ENCODE measurements at places on chromosomes 16 and 17.

DNA sequence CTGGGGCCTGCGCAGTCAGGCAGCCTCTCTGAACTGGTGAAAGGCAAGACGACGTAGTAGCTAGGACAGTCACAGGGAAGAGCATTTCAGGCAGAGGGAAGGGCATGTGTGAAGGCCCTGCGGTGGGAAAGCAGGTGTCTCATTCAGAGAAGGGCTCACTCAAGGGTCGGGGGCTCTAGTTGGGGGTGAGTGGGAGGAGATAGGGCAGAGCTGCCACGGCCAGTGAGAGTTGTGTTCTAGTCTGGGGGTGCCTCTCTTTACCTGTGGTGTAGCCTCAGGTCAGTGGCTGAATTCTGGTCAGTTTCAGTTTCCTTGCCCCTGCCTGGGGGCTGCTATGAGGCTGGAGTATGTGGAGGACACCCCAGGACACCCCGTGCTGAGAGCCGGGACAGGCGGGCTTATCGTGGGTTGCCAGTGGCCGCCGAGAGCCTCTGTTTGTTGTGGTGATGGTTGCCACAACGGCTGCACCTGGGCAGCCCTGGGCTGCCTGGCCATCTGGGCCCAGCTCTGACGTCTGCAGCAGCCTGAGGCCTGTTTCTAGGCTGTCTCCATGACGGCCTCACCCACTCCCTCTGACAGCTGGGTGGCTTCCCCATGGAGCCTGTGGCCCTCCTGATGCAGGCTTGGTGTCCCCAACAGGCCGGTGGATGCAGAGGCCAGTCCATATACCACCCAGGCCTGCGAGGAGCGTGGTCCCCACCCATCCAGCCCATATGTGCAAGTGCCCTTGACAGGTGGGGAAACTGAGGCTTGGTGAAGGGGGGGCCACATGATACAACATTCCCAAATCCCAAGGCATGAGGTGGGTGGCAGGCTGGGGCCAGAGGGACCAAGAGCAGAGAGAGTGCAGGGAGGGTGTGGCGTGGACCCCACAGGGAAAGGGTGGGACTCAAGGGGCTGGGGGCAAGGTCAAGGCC is 10.8 kb downstream of the MAP2K3 start:
- no peak for DNase-seq

GRCh38 chr17:37447641-37448040 is 41.0 kb downstream of the TADA2A start:
- no peak for DNase-seq

DNA sequence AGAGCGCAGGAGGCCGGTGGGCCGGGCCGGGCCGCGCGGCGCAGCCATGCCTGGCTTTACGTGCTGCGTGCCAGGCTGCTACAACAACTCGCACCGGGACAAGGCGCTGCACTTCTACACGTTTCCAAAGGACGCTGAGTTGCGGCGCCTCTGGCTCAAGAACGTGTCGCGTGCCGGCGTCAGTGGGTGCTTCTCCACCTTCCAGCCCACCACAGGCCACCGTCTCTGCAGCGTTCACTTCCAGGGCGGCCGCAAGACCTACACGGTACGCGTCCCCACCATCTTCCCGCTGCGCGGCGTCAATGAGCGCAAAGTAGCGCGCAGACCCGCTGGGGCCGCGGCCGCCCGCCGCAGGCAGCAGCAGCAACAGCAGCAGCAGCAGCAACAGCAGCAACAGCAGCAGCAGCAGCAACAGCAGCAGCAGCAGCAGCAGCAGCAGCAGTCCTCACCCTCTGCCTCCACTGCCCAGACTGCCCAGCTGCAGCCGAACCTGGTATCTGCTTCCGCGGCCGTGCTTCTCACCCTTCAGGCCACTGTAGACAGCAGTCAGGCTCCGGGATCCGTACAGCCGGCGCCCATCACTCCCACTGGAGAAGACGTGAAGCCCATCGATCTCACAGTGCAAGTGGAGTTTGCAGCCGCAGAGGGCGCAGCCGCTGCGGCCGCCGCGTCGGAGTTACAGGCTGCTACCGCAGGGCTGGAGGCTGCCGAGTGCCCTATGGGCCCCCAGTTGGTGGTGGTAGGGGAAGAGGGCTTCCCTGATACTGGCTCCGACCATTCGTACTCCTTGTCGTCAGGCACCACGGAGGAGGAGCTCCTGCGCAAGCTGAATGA is 606 bp downstream of the THAP11 start:
- peak; percentile 75 for DNase-seq

DNA sequence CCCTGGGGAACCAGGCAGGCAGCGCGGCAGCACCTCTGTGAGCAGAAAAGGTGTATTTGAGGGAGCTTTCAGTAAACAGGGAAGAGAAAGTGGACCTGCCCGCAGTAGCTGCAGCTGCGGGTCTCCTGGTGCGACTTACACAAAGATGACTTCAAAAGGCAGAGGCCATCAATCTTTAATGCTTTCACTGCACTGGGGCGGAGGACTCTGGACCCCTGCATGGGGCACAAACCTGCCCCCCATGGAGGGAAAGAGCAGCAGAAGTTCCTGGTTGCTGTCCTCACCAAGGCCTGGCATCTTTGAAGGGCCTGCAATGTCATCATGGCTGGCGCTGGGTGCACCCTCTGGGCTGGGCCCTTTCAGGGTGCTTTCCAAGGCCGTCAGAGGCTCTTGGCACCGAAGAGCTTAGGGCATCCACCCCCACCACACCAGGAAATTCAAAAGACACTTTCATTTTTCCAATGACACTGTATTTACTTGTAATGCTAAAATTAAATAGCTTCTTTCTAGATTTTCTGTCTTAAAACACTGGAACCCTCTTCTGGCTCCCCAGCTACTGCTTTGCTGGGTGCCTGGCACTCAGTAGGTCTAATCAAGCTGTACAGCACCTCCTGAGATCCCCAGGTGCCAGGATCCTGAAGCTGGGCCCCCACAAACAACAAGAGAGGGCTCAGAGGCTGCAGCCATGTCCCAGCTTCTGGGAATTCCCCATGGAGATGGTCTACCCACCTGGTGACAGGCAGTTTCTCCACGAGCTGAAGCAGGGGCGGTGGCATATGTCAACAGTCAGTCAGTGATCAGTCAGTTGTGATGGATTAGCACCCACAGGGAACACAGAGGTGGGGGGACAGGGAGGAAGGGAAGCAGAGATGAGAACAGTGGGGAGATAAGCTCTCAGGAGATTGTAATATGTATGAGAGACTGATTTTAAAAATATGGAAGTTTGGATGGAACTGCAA is 2.1 kb upstream of the CACNG1 start:
- no peak for DNase-seq

- DNase-seq, result no peak
Observed at GRCh38 chr17:41974658-41975057, 8.1 kb downstream of the CNP start.

DNA sequence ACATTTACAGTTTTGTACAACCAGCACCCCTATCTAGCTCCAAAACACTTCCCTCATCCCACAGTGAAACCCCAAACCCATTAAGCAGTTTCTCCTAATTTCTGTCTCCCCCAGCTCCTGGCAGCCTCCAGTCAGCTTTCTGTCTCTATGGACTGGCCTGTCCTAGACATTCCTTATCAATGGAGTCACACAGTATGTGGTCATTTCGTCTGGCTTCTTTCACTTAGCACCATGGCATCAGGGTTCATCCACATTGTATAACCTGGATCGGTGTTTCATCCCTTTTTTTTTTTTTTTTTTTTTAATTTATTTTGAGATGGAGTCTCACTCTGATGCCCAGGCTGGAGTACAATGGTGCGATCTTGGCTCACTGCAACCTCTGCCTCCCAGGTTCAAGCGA is 68.5 kb downstream of the ZDHHC7 start:
- DNase-seq, result no peak

DNA sequence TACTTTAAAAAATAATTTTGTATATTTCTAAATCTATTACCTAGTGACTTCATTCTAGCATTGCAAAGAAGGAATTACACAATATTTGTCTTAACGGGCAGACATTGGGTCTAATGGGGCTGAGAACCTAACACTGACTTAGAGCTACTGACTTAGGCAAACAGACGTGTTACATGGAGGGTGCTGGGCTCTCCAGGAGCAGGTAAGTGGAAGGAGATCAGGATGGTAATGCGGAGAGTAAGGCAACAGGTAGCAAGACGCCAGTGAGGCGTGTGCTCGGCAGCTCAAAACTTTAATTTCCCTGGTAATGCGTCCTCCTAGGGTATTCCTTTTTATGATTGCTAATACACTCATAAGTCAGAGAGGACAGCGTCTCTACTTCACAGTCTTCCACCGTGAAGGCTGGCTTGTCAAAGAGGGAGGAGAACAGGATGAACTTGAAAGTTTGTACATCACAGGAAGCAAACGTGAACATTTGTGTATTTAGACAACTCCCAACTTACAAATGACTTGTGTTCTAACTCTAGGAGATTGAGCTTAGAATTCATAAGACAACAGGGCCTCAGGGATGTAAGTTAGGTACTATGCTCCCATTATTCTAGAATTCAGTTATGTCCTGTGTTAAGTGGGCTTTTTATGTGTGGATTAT is 4.6 kb downstream of the KRT28 start:
- DNase-seq, result no peak

- no peak for DNase-seq
Observed at GRCh38 chr17:51289696-51290111, 29.4 kb downstream of the UTP18 start.

DNA sequence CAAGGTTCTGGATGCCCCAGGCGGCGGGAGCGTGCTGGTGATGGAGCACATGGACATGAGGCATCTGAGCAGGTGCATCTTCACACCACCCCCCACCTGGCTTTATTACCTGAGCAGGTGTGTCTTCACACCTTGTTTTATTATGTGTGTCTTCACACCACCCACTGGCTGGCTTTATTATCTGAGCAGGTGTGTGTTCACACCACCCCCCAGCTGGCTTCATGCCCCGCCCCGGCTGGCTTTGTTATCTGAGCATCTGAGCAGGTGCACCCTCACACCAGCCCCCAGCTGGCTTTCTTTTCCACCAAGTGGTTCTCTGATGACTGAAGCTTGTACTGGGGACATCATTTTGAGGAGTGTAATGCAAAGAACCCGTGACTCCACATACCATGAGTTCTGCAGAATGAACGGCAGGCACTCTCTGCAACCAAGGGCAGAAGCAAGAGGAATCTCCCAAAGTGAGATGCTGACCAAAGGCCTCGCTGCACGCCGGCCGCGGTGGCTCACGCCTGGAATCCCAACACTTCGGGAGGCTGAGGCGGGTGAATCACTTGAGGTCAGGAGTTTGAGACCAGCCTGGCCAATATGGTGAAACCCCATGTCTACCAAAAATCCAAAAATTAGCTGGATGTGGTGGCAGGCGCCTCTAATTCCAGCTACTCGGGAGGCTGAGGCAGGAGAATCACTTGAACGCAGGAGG is 2.6 kb downstream of the FN3KRP start:
- DNase-seq, result no peak

DNA sequence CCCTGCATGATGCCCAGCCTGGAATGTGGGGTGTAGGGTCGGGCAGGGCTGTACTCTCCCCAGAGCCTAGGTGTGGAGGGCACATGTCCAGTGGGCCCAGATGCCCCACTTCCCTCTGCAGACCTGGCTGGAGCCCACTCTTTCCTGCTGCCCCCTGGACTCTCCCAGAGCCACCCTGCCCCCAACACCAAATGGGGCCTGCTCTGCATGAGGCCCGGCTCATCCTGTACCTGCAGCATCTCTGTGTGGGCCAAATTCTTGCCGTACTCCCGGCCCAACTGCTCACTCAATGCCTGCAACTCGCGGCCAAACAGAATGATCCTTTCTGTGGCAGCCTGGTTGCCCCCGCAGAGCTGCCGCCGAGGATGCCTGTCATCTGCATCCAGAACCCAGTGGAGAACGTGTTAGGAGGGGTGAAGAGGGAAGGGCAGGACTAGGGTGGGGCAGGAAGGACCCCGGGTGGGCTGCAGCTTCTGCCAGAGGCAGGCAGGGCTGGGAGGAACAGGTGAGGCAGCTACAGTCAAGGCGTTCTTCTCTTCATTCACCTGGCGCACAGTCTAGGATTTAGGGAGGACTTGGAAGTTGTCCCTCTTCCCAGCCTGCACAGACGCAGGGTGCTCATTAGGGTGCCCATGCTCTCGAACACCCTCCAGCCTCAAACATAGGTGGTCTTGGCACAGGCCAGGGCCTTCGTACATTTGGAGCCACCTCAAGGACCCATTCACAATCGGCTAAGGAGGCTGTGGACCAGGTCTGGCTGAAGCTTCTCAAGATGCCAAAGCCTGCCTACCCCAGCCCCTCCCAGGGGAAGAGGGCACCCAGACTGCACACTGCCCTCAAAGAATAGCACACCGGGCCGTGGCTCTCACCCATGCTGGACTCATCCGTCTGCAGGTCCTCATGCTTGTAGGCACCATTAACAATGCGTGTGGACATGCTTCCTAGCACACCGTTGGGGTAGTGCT is 8.7 kb upstream of the GFOD2 start:
- DNase-seq, result no peak

- peak; percentile 49 for DNase-seq
Observed at GRCh38 chr17:42438600-42439567, 15.8 kb upstream of the CAVIN1 start.

GRCh38 chr16:71658771-71659170 is 32.8 kb downstream of the MARVELD3 start:
- DNase-seq, result no peak

DNA sequence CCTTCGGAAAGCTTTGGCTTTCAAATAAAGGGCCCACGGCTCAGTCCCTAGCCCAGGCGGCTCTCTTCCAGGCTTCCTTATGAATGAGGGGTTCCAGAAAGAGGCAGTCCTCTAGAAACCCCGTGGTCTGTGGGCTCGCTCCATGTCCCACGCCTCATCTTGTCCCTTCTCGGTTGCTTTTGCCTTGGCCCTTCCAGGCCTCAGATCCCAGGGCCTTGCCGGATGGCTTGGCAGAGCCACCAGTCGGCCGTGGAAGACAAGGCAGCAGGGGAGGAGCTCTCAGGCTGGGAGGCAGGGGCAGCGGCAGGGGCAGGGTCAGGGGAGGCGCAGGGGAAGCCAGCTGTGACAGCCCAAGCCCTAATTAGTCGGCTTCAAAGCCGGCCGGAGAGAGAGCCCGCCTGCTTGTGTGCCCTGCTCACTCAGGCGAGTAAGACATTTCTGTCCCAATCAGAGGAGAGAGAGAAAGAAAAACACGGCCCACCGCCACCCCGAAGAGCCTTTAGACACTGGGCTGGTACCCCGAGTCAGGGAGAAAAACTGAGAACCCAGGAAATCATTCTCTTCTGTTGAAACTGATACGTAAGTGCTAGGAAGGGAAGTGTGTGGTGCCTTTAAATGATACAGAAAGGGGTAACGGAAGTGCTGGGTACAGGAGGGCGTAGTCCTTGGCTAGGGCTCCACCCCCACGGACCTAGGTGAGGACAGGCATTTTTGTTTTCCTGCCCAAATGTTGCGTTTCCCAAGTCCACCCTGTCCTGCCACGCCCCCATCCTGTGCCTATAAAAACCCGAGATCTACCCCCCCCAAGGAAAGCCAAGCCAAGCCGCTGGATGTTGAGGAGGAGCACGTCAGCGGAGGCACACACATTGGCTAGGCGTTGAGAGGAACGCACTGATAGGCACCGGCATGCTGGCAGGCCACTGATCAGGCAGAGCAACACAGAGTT is 27.8 kb upstream of the MEIOC start:
- no peak for DNase-seq

- DNase-seq, result no peak
Observed at GRCh38 chr16:58325941-58326340, 31.1 kb upstream of the PRSS54 start.

Measured in stimulated activated naive CD8-positive, alpha-beta T cell treated with anti-CD3 and anti-CD28 coated beads, Interleukin-15, amount 100 ng/mL, for 72 hours (primary cell).